ENCODE measurements at places on chromosomes 3 and 15.

DNA sequence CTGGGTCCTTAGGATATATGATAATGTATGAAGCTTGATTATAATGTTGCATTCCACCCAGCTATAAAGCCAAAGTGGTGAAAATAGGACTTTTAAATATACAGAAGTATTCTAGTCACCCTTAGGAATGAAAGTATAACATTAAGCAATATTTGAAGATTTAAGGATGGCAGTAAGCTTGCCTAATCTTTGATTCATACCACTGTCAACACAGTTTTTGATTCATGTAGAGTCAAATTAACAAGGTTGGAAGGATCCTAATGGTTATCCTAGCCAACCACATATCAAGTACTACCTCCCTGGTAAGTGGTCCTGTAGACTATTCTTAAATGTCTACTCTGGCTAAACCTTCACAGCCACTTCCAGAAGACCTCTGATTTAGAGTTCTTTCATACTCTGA lies 18.6 kb downstream of the ARIH1 start:
- no peak for DNase-seq

DNA sequence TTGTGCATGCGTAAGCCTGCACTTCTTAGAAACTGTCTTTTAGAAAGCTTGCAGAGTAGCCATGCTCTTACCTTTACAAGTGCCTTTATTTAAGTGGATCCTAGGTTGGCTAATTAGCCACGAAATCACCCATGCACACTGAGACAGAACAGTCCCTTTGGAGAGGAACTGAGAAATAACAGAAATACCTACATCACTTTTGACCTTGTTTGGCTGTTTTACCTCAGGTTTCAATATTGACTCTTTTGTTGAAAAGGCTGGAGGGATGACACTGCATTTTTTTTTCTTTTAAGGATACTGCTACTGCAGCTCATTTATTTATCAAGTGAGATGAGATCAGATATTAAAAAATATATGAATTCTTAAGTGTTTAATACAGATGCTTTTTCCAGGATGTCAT lies 155.6 kb upstream of the GOLIM4 start:
- no peak for DNase-seq

DNA sequence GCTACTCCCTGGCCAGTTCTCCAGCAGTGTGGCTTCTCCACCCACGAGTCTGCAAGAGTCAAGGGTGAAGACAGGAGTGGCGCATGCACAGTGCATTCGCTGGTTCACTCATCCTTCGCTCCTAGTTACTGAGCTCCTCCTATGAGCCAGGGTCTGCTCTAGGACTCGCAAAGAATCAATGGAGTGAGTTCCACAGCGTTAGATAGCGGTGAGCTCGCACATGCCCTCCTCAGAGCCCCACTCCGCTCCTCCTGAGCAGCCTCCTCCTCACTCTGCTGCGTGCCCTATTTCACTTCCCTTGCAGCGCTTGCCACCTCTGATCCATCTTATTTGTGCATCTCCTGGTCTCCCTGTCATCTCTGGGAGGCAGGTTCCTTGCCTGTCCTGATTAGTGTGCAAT lies 63.0 kb downstream of the NUP210 start:
- no peak for DNase-seq

DNA sequence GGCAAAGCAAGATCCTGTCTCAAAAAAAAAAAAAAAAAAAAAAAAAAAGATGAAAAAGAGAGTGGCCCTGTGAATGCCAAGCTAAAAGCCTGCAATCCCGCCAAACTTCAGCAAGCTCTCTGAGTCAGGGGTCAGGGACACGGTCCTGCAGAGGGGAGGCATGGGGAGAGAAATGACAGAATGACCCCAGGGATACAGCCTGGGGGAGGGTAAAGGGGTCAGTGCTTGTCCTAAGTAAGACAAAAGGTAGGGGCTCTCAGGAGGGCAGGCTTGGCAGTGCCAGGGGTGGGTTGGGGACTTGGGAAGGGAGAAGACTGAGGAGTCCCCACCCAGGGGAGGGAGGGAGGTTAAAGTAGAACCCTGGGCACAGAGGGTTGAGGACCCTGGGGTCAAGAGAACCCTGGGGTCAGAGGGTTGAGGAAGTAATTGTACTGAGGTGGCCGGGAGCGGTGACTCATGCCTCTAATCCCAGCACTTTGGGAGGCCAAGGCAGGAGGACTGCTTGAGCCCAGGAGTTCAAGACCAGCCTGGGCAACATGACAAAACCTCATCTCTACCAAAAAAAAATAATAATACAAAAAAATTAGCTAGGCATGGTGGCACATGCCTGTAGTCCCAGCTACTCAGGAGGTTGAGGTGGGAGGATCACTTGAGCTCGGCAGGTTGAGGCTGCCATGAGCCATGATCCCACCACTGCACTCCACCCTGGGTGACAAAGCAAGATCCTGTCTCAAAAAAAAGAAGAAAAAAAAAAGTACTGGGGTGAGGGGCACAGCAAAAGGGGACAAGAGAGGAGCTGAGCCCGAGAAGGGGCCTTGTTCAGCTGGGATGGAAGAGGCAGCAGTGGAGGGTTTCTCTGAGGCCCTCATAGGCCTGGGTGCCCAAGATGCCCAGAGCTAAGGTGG lies 5.2 kb upstream of the SEMA3B start:
- DNase-seq = no peak

DNA sequence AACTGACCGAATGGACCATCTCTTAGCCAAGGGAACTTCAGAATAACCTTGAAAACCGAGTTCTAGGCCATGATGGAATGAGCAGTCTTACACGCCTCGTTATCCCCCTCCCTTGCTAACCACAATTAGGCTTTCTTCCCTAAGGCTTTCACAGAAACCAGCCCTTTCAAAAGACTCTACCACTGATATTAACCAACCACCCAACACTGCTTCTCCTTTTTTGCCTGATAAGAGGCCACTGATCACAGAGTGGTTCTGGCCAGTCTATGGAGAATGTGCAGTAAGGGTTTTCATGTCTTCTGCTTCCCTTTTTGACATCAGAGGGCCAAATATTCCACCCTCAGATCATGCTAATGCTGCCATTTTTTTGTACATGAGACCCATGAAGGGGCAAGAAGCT lies 59.3 kb downstream of the MCF2L2 start:
- peak; percentile 95 for DNase-seq

- DNase-seq = no peak
Measured at GRCh38 chr3:106183762-106184391, 315.1 kb upstream of the CBLB start.

DNA sequence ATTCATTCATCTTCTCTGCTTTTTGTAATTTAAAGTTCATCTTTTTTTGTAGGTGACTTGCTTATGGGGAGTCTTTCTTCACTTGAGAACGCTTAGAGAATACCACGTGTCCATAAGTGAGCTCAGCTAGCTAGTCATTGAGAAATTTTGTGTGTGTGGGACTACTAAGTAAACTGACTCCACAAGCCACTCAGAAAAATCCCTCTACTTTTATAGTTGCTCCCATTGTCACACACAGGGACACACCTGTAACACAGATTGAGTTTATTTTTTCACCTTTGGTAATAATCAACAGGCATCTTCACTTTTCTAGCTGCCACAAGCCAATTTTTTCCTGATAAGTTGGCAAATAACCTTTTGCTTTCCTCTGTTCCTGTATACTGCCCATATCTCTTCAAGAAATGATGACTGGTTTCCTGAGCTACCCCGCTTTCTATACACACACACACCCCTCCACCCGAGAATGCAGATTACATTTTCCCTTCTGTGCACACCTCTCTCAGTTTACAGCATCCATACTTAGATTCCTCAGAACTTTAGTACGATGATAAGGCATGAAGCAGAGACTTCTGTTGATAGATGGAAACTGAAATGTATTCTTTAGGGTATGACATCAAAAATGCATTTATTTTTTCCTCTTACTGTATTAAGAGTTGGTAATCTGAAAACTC lies 4.6 kb downstream of the TSC22D2 start:
- peak; percentile 52 for DNase-seq

- DNase-seq = no peak
Measured at GRCh38 chr3:191637611-191638010, 176.6 kb downstream of the PYDC2 start.

DNA sequence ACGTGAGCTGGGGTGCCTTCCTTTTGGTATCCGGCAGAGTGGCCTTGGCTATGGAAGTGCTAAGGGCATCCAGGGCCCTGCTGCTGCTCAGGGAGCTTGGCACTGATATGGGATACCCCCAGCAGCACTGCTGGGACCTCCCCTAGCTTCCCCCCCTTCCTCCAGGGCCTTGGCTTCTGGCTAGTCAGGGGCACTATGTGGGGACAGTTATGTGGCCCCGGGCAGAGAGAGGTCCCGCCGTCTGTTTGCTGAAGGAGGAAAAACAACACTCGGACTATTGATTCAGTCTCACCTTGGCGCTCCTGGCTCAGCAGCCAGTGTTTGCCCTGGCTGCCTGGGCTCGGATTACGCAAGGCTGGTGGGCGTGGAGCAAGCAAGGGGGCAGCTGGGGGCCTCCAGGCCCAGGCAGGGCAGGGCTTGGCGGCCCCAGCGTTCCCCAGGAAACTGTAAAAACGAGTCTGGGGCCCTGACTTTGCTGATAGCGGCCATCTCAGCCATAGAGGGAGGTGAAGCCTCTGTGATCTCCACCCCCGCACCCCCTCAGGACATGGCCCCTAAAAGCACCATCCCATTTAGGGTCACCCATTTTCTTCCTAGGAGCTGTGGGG lies 5.7 kb downstream of the FURIN start:
- no peak for DNase-seq

DNA sequence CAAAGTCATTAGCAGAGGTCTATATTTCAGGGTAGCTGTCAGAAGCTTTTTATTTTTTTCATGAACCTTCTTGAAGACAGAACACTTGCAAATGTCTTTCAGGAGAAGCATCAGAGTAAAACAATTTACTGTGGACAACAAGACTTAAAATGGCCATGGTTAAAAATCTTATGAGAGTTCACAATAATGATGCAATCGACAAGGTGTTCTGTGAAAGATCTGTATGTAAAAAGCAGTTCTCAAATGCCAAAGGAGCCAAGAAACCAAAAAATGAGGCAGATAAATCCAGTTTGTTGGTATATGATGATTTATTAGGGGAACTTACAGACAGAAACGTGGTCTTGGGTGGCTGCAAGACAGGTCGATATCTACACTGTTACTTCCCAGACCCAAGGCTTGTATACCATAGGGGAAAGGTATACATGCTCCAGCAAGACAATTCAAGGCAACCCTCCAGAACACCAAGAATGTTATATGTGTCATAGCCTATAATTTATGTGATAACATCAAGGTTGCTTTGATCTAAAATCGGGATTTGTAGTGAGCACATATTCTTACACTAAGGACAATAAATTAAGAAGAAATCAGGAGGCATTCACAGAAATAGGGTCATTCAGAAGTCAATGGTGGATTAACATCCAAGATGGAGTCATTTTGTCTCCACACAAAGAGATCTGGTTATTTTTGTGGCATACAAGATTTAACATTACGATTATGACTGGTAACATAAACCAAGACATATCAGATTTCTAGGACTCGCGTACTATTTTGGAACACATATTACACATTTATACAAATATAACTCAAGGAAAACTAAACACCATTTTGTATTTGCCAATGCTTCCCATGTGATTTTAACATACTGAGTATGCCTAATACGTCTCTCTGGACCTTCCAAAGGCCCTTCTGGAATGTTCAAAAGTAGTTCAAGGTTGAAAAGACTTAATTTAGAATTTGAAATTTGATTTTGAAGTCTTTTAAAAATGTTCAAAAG lies 316.4 kb downstream of the THSD4 start:
- peak; percentile 28 for DNase-seq

DNA sequence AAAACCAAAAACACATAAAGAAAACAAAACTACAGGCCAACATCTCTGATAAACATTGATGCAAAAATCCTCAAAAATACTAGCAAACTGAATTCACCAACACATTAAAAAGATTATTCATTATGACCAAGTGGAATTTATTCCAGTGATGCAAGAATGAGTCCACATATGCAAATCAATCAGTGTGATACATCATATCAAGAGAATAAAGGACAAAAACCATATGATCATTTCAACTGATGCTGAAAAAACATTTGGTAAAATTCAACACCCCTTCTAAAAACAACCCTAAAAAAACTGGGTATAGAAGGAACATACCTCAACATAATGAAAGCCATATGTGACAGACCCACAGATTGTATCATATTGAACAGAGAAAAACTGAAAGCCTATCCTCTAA lies 265.6 kb upstream of the DCBLD2 start:
- no peak for DNase-seq

GRCh38 chr3:61136191-61136590 lies 115.1 kb downstream of the FHIT start:
- no peak for DNase-seq

- no peak for DNase-seq
Measured at GRCh38 chr3:30712991-30713390, 106.6 kb downstream of the TGFBR2 start.

GRCh38 chr3:29420106-29420505 lies 139.2 kb downstream of the RBMS3 start:
- no peak for DNase-seq

DNA sequence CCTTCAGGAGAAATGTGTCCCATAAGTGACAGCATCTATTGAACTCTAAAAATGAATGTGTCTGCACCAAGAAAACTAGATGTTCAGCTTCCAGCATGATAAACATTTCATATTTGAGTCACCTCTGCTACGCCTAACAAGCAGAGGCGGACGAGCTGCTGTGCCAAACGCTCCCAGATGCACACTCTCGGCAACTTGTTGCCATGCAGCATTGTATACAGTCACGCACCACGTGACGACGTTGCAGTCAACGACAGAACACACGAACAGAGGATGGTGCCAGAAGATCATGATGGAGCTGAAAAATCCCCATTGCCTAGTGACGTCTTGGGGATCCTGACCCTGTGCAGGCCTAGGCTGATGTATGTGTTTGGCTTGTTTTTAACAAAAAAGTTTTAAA lies 137.5 kb downstream of the XXYLT1 start:
- no peak for DNase-seq

- no peak for DNase-seq
Measured at GRCh38 chr3:10520072-10520471, 14.7 kb upstream of the ATP2B2 start.

DNA sequence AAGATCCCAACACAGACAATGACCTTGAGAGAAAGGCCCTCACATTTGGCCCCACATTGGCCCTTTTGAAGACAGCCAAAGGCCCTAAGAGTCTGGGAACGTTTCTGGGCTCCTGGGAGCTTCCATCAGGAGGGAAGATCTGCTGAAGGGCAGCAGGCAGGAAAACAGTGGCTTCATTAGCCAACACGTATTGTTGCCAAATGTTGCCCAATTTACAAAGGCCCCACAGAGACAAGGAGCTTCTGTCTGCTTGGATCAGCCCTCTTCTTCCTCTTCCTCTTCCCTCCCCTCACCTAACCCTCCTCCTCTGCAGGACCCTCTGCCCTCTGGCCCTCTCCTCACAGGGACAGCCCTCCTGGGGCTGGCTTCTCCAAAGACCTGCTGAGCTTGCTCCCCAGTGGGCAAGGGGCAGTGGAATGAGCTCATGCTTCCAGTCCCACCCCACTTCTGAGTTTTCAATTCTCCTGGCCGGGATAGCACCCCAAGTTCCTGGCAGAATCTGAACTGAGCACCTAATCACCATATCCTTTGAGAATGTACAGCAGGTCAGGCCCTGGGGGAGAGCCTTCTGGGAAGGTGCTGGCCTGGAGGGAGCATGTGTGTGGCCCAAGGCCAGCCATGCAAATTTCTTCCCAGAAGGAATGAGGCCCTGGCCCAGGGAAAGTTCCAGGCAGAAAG lies 5.1 kb upstream of the LTF start:
- no peak for DNase-seq
